A549 (cell line): ENCODE measurements at places on chromosomes 7 and 10.
A peak's percentile ranks its signal among the peaks of the same experiment; 100 is the strongest.

DNA sequence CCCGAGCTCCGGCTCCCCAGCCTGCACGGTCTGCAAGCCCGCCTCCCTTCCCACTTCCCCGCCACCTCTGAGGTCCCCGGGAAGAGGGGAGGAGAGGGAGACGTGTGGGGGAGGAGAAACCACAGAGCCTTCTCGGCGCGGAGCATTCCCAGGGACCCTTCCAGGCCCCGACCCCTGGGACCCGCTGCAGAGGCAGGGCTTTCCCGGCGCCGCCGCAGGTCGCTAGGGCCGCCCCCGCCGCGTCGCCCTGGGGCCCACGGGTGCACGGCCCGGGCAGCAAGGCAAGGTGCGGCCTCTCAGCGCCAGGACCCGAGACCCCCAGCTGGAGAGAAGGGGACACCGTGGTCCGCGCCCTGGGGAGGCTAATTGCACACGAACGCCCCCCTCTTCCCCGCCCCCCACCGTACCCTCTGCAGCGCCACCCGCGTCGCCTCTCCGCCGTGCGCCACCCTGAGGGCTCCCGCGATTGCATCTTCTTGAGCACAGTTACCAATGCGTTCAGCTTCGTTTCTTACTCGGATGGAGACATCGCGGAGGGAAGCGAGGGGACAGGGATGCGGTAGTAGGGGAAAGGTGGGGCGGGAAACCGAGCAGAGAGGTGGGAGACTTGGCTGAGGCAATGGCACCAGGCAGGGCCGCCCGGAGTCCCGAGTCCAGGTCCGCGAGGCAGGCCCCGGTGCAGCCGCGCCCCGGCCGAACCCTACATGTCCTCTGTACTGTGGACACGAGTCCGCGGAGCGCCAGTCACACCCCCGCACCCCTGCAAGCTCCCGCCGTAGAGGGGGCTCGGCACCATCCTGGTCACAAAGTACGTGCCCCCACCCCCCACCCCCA, 28.9 kb downstream of the SKIDA1 start:
- peak; percentile 78 for DNase-seq

GRCh38 chr10:17001961-17002749, 127.5 kb downstream of the CUBN start:
- no peak for DNase-seq

DNA sequence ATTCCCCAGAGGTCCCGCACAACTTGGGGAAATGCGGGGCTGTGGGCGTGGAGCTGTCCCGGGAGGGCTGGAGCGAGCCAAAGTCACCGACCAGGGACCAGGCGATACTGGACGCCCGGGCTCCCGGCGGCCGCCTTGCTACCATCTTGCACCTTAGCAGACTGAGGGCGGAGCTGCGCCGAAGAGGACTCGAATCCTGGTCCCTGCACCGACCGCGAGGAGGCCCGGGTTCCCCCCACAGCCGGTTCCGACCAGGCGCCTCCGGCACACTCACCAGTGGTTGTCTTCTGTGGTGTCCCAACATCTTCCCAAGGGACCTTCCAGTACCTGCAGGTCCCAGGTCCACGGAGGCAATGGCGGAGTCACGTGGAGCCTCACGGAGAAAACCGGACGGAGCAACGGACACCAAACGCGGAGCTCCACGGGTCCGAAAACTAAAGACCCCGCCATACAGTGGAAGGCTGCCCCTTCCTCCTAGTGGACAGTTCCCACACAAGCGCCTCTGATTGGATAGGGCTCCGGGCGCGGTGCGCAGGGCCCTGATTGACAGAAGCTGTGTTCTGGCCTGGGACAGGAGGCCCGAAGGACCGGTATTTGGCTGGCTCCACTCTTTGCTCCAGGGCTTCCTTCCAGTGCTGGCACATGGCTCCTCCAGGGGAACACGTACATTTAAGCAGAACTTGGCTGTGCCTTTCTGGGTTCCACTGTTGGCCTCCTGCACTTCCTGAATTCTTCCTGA, 124.6 kb upstream of the ZNF479 start:
- DNase-seq, result no peak

DNA sequence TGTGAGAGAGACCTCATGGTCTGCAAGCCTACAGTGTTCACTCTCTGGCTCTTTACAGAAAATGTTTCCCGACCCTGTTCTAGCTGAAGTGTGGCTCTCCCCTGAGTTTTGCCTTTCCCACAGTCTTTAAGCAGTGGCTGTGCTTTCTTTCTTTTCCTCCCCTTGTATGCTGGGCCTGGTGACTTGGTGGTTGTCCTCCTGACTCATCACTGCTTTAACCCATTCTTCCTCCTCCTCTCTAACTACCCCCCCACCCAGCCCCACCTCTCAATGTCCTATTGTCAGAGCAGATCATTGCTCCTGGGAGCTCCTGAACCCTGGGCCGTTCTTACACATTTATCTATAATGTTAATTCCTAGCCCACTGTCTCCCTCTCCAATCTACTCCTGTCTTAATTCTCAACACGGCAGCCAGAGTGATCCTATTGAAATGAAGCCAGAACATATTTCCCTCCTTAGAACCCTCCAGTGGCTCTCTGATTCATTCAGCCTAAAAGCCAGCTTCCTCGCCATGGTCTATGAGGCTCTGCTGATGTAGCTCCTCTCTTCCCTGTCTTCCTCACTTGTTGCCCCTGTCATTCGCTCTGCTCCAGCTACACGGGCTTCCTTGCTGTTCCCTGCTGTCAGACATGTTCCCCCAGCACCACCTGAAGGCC, 55.0 kb downstream of the DENND11 start:
- no peak for DNase-seq
